ENCODE measurements at places on chromosomes 7 and 10.

GRCh38 chr10:30392564-30392990, 41.4 kb upstream of the MAP3K8 start:
- peak; percentile 52 for DNase-seq

GRCh38 chr10:14451341-14451740, 120.6 kb upstream of the FRMD4A start:
- no peak for DNase-seq

DNA sequence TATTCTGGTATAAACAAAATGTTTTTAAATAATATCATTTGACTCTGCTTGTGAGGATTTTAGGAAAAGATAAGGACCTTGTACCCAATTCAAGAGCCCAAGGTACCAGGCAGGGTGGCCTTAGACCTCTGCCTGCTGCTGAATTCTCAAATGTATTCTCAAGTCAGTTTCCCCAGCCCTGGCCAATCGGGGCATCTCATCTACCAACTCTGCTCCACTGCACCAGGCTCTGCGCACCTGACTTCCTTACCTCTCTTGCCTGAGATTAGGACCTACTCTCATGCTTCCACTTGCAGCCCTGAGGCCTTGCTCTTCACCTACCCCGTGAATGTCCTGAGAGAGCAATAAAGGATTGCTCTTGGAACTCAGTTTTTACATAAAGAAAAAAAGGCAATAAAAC, 69.6 kb upstream of the EZH2 start:
- DNase-seq: no peak

DNA sequence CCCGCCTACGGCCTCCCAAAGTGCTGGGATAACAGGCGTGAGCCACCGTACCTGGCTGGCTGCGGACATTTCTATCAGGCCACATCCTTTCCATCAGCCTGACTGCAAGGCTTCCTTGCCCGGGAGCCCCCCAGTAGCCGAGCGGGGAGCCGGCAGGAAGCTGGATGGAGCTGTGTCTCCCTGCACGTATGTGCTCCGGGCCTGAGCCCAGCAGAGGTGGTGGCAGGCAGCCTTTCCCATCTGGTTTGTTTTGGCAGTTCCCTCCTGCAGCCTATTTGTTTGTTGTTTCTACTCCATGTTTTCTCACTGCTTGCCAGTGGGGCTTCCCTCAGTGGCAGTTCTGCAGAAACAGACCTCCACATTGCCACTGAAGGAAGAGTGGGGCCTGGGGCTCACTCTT, 5.4 kb downstream of the POP7 start:
- DNase-seq: no peak

GRCh38 chr10:92162541-92162940, 128.3 kb downstream of the CPEB3 start:
- DNase-seq: no peak

GRCh38 chr10:119268871-119269506, 61.6 kb downstream of the GRK5 start:
- DNase-seq: no peak

- DNase-seq: no peak
These were observed 24.2 kb downstream of the ADIRF start for GRCh38 chr10:86992456-86992855.

- DNase-seq: no peak
These were observed 67.5 kb upstream of the C10orf90 start for GRCh38 chr10:126738001-126738400.

DNA sequence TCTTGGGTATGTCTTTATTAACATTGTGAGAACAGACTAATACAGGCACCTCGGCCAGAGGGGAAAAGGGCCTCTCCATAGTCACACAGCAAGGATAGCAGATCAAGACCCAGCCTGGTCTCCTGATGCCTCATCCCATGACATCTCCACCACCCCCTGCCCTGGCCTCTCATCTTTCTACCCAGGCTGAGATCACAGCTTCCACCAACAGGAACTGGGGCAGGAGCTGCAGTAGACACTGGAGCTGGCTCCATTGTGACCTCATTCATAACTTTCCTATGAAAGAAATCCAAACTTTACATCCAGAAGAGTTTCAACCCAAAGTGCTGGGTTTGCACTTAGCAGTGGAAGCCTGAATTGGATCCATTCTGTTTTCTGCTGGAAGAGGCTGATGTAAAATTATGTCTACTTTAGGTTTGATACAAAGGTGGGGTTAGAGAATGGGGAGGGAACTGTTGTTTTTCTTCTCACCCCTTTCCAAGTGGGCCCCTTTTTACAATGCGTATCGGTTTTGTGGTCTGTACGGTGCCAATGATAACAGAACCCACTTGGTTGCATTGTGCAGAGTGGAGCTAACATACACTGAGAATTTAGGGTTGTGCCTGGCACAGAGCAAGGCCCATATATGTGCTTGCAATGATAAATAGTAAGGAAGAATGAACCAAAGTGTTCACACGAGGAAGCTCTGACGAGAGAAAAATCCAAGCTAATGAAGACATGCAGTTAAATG, 28.6 kb upstream of the INSIG1 start:
- DNase-seq: no peak

DNA sequence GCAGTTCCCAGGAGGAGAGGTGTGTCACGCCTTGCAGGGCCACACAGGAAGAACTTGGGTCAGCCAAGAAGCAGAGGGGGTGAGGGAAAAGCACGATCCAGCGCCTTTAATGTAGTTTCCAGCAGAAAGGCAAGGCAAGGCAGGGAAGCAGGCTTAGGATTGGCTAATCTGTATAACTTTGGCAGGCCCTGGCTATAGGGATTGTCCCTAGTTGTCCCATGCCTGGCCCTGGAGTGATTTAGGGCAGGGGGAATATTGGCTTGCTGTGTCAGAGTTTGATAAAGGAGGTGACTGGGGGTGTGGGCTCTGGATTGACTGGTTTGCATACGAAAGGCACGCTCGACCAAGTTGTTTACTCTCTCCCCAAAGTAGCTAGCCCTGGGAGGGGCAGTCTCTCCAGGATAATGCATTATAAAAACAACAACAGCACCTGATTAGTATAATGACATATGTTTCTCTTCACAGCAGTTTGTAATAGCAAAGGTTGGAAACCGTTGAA, 44.5 kb downstream of the RBM28 start:
- DNase-seq: peak; percentile 57

GRCh38 chr7:32217341-32218153, 147.3 kb upstream of the PDE1C start:
- DNase-seq: no peak

- DNase-seq: no peak
These were observed 64.8 kb downstream of the PWWP2B start for GRCh38 chr10:132461683-132462231.

- DNase-seq: no peak
These were observed 169.3 kb downstream of the SH3PXD2A start for GRCh38 chr10:103685880-103686669.

DNA sequence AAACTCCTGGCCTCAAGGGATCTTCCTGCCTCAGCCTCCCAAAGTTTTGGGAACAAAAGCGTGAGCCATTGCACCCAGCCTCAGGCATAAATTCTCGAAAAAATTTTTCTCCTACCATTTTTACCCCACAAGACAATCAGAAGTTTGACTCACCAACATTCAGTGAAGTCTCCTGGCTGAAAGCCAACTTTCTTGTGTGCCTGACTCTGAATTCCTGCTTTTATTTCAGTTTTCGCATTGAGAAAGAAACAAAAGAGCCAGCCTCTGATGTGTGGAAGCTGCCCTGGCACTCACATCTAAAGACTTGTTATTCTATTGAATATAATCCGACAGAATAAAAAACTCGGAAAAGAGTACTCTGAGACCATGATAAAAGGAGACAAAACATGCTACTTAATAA, 402.9 kb downstream of the MAGI2 start:
- DNase-seq: peak; percentile 3

DNA sequence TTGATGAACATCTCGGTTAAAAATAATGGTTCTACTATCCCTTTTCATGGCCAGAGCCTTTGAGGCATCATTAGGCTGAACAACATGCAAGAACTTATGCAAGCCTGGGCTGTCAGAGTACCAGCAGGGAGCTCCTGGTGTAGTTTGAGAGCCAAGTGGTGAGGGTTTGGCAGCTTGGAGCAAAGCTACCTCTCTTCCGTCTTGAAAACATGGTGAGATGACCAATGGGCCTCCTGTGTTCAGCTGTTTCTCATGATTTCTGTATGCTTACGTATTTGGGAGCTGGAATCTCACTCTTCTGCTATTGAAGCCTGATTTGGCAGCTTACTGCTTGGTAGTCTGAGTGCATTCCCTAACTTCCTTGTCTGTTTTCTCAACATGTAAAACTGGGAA, 150.4 kb downstream of the CXCL12 start:
- DNase-seq: no peak

DNA sequence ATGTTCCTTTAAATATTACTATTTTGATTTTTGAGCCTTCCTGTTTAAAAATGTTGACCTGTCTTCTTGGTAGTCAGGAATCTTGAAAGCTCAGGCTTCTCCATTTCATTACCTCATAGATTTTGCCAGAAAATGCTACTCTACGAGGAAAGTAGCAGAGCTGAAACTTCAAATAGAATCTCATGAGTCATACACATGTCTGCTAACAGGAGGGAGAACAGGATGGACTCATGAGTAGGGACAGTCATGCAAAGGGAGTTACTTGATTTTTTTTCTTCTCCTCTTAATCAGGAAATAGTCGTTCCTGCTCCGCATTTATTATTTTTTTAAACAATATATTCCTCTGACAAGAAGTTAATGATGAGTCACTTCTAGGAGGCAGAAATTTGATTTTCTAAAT, 37.0 kb upstream of the MINDY3 start:
- DNase-seq: no peak

DNA sequence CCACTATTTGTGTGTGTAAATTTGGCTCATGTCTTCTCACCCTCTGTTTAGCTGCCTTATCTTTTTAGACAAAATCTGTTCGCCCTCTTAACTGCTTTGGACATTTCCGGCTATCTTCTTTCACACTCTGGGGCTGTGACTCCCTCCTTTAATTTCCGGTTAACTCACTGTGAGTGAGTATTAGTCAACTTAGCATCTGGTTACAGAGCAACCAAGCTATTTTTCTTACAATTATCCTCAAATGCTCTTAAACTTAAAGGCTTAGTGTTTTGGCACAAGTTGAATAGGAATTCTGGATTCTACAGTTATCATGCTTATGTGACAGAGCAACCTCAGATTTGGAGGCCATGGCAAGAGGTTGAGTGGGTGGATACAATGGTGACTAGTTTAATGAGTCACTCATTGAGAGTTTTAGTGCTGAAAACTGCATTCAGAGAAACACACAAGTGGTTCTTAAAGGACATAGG, 177.6 kb upstream of the SEMA3A start:
- DNase-seq: no peak

DNA sequence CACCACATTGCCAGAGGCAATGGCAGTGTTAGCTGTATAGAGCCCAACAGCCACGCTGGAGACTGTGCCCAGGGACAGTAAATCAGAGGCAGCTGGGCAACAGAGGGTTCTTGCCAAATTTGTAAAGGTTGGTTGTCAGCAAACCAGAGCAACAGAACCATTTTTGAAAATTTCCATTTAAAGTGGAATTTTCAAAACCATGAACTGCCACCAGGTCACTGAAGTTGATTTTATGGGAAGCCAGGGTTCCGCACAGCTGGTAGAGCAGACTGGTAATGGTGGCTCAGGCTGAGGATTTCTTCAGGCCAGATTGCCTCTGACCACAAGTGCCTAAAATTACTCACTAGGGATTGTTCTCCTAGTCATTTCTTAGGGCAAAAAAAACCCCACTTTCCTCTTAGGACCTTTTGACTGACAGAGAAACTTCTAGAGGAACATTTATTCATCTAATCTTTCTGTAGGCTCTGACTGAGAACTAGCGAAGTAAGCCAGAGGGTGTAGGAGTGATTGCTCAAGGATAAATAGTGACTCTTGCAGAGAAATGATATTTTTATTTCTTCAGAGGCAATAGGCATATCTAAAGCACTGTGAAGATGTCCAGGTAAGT, 342.4 kb downstream of the BBS9 start:
- DNase-seq: no peak

GRCh38 chr7:8442814-8443304, 9.4 kb downstream of the NXPH1 start:
- peak; percentile 85 for DNase-seq

- no peak for DNase-seq
These were observed 803.5 kb downstream of the MAGI2 start for GRCh38 chr7:78649976-78650375.

- no peak for DNase-seq
These were observed 47.2 kb upstream of the AKR1E2 start for GRCh38 chr10:4778761-4779160.

DNA sequence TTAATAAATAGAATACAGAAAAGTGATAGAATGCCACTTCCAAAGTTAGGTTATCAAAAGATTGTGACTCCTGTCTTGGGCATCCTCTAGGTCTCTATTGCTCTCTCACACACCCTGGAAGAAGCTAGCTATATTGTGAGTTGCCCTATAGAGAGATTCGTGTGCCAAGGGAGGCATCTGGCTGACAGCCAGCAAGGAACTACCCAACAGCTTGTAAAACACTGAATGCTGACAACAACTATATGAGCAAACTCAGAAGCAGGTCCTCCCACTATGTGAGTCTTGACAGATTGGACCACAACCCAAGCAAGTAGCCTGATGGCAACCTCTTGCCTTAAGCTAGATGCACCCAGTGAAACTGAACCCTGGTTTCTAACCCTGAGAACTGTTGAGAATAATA, 55.7 kb upstream of the CDK14 start:
- DNase-seq: no peak

DNA sequence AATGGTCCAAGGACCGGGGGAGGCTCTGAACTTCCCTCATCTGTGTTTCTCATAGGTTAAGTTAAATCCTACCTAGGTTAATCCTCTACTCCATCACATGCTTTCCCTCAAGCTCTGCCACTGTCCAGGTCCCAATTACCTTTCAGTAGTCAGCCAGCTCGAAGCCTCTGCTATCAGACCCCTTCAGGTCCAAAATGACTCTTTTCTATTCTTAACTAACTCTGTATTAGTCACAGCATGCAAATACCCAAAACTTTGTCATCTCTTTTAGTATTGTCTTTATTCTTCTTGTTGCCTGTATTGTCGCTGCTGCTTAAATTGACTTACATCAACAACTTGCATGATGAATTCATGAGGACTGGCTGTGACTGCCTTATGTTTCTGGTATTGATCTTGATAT, 15.3 kb downstream of the PPP1R17 start:
- DNase-seq: no peak

DNA sequence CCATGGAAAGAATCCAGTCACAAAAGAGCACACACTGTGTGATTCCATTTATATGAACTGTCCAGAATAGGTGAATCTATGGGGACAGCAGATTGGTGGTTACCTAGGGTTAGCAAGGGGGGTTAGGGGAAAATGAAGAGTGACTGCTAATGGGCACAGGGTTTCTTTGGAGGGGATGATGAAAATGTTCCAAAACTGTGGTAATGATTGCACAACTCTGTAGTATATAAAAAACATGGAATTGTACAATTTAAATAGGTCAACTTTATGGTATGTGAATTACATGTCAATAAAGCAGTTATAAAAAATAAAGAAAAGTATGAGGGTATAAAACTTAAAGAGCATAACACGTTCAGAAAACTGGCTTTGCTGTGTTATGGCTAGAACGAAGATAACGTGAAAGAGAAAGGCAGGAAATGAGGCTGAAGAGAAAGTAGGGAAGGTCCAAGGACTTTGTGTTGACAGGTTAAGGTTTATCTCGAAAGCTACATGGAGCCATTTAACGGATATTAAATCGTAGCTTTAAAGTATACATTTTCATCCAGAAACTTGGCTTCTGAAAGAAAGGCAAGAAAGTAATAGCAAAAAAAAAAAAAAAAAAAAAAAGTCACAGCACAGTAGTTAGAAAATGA, 26.4 kb upstream of the MSS51 start:
- no peak for DNase-seq

GRCh38 chr7:50677638-50677996, 105.1 kb downstream of the GRB10 start:
- no peak for DNase-seq

GRCh38 chr7:140137078-140137477, 39.7 kb downstream of the KDM7A start:
- DNase-seq: no peak

- no peak for DNase-seq
These were observed 33.1 kb downstream of the MASTL start for GRCh38 chr10:27188259-27188658.
